ENCODE measurements at places on chromosomes 16 and 17.

- no peak for DNase-seq
These were observed 10.1 kb downstream of the TNFRSF13B start for GRCh38 chr17:16961792-16962191.

DNA sequence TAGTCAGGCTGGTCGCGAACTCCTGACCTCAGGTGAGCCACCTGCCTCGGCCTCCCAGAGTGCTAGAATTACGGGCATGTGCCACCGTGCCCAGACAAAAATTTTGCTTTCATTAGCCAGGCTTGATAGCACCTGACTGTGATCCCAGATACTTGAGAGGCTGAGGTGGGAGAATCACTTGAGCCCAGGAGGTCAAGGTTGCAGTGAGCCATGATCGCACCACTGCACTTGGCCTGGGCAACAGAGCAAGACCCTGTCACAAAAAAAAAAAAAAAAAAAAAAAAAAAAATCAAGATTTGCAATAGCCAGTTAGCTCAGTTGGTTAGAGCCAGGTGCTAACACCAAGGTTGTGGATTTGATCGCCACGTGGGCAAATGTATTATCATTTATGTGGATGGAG, 6.1 kb upstream of the FXR2 start:
- no peak for DNase-seq

- no peak for DNase-seq
These were observed 3.8 kb downstream of the GJC1 start for GRCh38 chr17:44826123-44826790.

DNA sequence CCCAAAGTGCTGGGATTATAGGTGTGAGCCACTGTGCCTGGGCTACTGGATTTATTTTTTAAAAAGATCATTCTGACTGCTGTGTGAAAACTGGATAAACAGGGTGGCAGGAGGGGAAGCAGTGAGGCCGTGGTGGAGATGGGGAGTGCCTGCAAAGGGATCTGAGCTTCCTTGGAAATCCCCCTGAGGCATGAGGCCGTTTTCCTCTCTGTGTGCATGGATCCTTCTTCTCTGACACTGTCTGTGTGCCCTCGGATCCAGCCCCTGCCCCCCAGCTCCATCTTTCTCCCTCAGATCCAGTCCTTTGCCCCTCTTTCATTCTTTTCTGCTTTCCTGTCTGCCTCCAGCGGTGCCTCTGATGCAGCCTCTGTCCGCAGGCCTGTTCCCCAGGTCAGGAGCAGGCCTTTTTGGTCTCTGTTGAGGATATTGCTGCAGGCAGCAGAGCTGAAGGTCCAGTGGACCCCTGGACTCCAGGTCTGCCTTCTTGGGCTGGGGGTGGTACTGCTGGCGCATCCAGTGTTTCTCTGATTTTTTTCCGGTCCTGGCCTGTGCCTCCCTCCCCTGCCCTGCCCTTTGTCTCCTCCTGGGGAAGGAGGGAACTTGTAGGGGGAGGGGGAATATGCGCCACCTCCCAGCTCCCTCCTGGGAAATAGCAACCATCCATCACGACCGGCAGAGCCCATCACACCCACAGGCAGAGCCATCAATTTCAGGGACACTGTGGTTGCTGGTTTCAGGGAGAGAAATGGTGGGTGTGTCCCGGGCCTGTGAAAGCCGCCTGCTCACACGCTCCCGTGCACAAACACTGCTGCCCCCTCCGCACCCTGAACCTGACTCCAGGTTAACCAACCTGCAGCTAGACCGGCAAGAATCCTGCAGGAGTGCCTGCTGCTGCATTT, 17.0 kb downstream of the MGAT5B start:
- DNase-seq = no peak

- no peak for DNase-seq
These were observed 75.9 kb upstream of the TNRC6C start for GRCh38 chr17:77882481-77883212.

DNA sequence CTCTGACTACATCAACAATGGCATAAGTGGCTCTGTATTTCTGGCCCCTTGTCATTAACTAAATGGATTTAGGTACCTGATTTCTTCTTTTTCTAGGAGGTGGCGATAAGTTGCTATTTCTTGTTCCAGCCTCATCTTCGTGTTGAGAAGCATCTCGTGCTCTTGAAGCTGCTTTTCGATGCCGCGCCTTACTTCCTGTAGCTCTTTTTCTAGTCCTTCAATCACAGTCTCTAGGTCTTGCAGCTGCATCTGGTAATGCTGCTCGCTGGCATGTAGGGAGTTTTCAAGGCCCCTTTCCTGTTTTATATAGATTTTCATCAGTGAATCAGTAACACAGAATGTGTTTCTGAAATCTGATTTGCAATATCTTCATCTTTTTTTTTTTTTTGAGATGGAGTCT, 5.1 kb downstream of the KRT222 start:
- DNase-seq = no peak

DNA sequence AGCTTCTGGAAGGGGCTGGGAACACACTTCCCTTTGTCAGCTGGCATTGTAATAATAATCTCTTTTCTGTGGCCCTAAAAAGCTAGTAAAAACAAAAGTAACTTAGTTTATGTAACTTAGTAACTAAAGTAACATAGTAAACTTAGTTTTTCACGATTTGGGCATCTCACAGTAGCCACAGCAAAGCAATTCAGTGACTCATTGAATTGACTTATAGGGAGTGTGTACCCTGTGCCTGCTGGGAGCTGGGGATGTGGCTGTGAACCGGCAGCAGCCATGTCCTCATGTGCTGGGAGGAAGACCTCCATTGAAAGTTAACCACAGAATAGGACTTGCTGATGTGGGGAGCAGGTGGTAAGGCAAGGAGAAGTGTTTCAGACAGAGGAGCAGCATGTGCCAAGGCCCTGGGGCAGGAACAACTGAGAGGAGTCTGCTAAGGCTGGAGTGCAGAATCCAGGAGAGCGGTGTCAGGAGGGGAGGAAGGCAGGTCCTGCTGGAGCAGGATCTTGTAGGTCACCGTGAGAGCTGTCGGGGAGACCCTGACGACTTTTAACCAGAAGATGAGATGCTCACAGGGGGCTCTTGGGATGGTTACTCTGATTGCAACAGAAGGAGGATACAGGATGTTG, 112.8 kb downstream of the PLCG2 start:
- DNase-seq = no peak

DNA sequence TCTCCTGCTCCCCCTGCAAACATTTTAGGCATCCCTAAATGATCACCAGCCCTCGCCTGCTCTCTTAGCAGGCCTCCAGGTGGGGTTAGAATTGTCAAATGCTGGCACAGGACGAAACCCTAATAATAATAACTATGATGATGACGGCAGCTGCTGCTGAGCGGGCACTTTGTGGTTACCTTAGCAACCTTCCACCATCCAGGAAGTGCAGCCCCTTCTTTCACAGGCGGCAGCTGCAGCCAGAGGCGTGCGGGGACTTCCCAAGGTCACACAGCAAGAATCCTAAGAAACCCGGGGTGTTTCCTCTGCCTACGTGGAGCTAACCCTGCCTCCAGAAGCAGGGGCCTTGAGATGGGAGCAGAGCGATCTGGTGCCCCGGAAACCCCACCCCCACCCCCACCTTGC, 22.4 kb upstream of the EIF1 start:
- DNase-seq = peak; percentile 69

DNA sequence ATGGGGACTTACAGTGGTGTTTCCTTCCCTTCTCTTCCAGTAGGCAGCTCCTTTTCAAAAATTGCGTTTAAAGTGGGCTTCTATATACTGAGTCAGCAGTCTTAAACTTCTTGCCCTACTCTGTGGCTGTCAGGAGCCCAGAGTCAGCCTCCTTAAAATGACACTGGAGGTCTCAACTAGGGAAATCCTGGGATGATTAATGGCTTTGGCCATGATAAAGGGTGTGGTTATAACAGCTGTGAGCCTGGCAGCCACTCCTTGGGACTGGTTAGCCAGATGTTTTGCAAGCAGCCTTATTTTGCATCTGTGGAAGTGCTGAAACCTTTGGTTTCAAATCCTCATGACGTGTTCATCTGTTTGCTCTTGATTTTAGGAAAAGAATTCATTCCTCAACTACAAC, 25.0 kb downstream of the TAC4 start:
- DNase-seq = no peak

GRCh38 chr17:12567077-12568053, 98.3 kb upstream of the MYOCD start:
- no peak for DNase-seq

- DNase-seq = no peak
These were observed 2.6 kb downstream of the ABR start for GRCh38 chr17:1177016-1177700.

DNA sequence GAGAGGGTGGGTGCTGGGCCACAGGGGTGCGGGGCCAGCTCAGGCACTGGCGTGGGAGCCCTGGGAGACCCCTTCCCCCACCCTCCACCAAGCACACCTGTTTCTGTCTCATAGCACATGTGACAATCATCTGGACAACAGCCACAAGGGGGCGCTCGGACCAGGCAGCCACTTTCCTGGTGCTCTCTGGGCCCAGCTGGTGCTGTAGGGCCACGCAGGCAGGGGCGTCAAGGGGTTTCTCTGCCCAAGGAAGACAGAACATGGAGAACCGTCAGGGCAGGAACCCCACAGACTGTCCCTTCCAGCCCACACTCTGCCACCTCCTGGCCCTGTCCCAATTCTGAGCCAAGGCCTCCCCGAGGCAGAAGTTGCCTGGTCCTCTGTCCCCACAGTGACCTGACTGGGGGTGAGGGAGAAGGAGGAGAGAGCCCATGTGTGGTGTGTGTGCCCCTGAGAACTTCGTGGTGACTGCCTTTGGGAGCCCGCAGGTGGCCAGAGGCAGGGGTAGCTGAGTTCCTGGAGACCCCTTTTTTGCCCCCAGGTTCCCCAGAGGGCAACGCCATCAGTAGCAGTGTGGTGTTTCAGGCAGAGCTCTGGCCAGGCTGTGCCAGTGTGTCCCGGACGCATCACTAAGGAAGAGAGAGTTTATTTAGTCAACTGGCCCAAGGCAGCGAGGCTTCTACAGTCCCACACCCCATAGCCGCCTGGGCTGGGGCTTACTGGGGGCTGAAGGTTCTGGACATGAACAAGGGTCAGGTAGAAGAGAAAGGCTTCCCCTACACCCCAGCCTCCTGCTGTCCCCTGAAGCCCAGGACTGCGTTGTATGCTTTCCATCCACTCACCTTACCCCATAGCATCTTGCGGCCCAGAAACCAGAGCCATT, 3.1 kb upstream of the SETD6 start:
- peak; percentile 54 for DNase-seq

GRCh38 chr16:19090916-19091315, 22.8 kb upstream of the ITPRIPL2 start:
- DNase-seq = no peak

- DNase-seq = no peak
These were observed 24.4 kb downstream of the IRF8 start for GRCh38 chr16:85923153-85924021.

GRCh38 chr16:71927787-71928186, 32.5 kb downstream of the IST1 start:
- DNase-seq = no peak

DNA sequence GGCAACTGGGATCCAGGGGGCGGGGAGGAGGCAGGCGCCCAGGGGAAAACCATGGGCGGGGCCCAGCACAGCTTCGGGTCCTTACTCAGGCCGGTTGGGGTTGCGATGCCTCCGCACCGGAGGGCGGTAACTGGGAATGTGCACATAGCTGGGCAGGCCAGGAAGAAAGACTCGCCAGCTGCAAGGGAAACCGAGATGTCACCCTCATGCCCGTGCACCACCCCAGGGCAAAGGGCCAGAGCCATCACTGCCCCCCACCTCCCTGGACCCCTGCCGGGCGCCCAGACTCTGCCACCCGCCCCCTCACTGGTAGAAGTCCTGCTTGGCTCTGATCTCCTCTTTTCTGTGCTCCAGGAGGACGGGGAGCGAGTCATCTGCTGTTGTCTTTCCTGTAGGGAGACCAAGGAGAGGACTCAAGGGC, 6.7 kb downstream of the ALOX12B start:
- no peak for DNase-seq

DNA sequence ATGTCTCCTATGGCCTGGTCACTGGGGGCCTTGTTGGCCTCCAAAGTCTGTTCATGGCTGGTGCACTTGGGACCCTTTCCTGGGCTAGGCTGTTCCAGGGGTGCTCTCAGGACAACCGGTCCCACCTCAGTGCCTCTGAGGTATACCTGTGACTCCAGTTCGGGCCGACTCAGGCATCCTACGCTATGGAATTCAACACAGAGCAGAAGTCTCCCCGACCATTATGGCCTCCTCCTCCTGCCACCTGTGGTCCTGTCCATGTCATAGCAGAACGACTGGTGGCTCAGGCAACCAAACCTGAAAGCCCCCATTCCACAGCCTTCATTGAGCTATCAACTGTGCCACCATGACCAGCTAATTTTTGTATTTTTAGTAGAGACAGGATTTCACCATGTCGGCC, 8.5 kb upstream of the PSMD7 start:
- DNase-seq = no peak

GRCh38 chr17:77498791-77499698, 358.3 kb downstream of the SEC14L1 start:
- no peak for DNase-seq

- peak; percentile 68 for DNase-seq
These were observed 204.5 kb upstream of the RPL38 start for GRCh38 chr17:73998653-73999645.

GRCh38 chr17:77196251-77196650, 55.5 kb downstream of the SEC14L1 start:
- no peak for DNase-seq

Measured in NCI-H345 (cell line).